ENCODE measurements at places on chromosomes 16 and 17.

GRCh38 chr16:54174201-54174600, 112.4 kb downstream of the IRX3 start:
- DNase-seq, result no peak

- no peak for DNase-seq
Measured at GRCh38 chr16:87343753-87344050, 26.5 kb upstream of the C16orf95 start.

DNA sequence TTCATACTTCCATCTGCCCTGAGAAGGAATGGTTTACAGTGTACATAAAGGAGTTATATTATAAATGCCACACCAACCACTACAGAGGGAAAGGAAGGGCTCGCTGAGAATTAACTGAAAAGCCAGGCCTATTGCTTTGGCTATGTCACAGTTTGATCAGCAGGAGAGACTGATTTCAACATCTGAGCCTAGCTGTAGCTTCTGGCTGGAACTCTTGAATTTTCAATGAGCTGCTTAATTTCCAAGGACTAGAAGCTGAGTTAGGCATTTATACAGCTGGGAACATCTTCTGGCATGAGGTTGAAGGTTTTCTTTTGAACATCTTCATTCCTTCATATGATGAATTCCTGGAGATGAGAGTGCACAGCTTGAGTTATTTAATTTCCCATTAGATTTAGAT, 47.6 kb upstream of the GNAO1 start:
- DNase-seq, result no peak

- DNase-seq, result no peak
Measured at GRCh38 chr17:40309949-40310510, 1.1 kb downstream of the RARA start.

DNA sequence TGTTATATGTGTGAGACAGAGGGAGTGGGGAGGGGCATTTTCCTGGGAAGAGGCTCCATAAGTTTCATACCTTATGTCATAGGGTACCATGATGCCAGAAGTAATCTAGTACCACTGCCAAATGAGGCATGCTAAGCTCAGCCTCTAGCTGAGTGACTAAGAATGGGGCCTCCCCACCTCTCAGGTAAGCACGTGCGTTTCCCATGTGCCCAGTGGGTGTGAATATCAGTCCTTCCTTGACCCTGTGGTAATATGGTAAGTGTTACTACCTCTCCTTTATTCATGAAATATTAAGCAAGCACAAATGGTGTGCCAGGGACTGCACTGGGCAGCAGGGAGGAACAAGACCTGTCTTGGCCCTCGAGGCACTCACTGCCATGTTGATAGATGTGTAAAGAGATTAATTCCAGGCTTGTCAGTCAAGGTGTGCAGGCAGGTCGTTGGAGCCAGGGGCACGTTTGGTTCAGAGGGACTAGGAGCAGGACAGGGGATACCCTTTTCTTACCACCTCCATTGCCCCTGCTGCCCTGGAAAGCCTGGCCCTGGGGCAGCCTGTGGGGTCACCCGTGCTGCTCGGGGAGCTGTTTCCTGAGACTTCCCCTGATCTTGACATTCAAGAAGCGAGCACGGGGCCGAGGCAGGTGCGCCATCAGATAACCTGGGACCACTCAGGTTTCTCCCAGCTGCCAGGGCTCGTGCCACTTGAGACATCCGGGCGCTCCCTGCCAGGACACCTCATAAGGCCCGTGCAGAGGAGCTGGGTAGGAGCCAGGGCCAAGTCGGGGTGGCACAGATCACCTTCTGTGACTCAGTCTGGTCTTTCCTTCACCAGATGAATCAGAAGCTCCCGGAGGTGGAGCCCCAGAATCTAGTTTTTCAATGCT, 8.8 kb downstream of the RSAD1 start:
- DNase-seq, result no peak

DNA sequence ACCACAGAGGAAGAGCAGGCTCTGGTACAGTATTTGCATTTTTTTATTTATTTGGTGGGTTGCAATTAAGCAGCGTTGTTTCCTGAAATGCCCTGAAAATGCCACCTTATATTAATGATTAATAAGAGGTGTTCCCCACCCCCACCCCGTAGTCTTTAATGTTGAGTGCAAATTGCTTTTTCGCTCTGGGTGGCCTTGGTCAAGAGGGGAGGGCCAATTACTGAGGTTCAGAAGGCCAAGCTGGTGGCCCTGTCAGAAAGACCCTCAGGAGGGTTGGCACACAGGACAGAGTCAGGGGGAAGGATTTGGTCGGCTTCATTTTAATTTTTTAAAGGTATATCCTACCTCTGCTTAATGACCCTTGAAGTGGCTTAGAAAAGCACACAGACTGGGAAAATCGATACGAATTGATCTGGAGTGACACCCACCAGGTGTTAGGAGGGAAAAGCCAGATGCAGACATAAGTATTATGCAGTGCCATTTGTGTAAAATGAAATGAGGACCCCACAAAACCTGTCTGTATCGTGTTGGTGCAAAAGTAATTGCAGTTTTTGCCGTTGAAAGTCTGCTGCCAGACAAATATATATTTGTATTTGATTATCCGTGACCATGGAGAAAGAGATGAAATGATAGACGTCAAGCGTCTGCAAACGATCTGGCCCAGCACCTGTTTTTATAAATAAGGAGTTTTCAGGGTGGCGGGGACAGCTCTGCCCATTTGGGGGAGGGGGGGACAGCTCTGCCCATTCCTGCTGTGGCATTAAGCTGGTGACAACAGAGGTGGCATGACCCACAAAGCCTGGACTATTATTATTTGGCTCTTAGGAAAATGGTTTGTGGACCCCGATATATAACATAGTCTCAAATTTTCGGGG, 143.8 kb upstream of the PLCG2 start:
- DNase-seq, result no peak

DNA sequence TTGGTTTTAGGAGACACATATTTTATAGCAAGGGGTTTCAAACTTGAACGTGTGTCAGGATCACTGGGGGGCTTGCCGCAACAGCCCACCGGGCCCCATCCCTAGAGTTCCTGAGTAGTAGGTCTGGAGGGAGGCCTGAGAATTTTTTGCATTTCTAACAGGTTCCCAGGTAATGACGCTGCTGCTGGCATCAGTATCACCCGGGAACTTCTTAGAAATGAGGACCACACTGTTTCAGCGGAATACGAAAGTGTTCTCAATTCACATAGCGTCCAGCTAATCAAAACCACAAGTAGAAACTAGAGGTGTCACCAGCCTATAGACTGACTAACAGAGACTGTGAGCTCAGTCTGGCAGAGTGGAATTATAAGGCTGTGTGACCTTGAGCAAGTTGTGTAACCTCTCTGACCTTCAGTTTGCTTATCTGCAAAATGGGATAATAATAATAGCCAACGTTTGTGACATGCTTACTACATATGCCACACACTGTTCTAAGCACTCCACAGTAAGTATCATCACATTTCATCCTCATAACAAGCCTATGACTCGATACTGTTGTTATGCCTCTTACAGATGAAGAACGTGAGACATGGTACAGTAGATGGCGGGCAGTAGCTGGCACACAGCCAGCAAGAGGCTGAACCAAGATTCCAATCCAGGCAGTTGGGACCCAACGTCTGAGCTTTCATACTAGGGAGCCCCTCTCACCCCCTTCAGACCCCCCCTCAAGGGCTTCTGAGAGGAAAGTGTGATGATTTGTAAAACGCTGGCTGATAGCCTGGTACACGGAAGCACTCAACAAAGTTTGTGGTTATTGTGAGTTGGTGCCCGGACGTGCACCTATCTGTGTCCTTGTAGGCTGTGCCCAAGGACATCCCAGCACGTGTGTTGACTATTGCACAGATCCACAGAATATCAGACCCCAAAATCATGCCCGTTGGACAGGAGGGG, 4.6 kb upstream of the ICAM2 start:
- DNase-seq, result no peak

DNA sequence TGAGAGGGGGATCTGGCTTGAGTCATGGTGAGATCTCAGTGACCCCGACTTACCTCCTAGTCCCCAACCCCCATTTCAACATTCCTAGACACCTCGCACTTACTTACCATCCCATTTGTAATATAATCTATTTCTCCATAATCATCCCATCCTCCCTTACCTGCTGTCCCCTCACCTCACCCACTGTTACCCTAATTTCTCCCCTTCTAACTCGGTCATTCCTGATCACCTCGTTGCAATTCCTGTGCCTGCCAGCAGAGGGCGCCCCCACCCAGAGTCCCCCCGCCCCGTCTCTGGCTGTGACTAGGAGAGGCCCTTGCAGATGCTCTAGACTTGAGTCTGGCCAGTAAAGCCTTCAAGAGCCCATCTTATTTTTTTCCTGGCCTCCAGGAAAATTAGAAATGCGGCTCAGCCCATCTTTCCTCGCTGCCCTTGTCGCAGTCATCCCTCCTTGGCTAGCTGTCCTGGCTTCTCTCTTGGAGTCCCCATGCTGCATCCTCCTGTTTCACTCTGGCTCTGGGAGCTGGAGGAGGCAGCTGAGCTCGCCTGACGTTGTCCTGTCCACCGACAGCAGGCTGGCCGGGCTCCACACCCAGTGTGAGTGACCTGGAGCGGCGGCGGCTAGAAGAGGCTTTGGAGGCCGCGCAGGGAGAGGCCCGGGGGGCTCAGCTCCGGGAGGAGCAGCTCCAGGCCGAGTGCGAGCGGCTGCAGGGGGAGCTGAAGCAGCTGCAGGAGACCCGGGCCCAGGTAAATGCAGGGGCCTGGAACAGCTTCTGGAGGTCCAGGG, 5.0 kb downstream of the TBKBP1 start:
- peak; percentile 83 for DNase-seq

DNA sequence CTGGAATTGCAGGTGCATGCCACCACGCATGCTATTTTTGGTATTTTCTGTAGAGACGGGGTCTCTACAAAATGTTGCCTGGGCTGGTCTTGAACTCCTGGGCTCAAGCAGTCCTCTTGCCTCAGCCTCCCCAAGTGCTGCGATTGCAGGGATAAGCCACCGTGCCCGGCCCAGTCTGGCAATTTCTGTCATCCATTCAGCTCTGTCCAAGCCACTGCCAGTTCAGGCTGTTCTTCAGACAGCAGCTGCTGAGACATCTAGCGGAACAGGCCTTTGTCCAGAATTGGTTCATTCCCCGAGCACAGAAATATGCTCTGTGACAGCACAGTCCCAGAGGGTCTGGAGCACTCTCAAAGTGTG, 5.4 kb downstream of the SLC47A1 start:
- no peak for DNase-seq

GRCh38 chr16:77916111-77916510, 106.2 kb upstream of the CLEC3A start:
- DNase-seq, result no peak

DNA sequence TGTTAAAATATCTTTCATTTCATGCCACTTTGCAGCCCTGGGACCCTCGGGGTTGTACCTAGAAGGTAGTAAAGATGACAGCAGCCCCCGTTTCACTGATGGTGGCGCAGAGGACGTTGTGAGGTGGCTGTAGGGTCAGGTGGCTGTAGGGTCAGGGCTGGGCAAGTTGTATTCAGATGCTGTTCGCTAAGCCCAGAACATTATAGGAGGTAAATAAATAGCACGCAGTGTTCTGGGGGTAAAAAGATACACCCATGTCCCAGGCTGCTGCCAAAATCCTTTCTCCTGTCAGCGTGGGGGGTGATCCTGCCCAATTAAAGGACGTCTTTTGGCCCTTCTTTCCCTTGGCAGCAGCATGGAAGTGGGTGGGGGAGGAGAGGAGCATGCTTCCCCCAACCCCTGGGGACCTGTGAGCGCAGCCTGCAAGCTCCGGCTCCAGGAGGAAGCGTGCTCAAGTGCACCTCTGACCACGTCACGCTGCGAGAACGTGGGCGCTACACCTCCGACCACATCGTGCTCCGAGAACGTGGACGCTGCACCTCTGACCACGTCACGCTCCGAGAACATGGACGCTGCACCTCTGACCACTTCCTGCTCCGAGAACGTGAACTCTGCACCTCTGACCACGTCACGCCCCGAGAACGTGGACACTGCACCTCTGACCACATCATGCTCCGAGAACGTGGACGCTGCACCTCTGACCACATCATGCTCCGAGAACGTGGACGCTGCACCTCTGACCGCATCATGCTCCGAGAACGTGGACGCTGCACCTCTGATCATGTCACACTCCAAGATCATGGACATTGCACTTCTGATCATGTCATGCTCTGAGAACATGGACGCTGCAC, 182.1 kb downstream of the RPTOR start:
- no peak for DNase-seq

- DNase-seq, result no peak
Measured at GRCh38 chr16:56211435-56211981, 20.2 kb downstream of the GNAO1 start.

DNA sequence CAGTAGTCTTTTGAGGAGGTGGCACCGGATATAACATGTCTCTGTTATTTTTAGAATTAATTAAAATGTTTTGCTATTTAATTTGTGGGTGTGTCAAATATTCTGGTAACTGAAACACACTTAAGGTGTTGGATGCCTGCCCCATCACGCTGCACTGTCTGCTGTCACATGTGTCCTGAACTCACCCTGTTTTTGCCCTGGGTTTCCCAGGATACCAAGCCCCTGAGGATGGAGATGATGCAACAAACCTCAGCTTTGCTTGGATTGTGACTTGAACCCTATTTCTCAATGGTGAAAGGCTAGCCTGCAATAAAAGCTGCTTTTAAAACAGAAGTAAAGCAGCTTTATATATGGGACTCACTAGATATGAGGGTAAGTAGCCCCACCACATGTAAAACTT, 11.5 kb upstream of the DUSP14 start:
- DNase-seq, result no peak

DNA sequence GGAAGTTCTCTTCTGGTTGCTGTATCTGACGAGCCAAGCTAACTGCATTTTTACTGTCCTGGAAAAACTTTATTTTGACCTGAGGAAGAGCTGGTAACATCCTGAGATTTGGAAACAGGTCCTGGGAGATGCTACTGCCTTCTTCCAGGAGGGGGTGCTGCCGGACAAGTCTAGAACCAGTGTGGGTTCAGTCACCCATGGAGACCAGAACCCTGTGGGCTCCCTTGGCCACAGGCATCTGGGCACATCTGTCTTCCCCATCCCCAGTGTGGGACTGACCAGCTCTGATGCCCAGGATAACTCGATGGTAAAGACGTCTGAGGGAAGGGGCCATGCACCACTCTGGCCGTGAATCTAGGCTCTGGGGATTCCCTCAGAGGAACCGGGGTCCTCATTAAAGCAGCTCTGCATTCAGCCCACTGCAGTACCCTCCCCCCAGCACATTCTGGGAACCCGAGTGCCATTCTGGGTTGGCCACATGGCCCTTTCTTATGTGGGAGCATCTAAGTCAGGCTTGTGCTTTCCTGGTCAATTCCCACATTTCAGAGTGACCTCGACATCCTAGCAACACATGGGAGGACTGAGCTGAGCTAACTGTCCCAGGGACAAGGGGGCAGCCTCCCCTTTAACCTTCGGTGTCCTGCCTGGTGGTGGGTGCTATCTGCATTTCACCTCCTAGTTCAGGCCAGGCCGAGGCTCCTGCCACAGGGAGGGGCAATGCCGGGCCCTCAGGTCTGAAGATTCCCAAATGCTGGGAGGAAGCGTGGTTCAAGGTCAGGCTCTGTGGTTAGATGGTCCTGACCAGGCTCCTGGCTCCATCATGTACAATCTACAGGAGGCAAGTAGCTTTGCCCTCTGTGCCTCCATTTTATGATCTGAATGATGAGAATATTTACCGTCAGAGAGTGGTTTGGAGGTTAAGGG, 6.4 kb downstream of the C16orf86 start:
- no peak for DNase-seq
